ENCODE measurements at places on chromosomes 7 and 10. TPM values are rescaled to one million over a fixed set of nuclear protein-coding genes. Genes with fewer than 3 reads are reported as not detected.

Gene OR2A7
- 3.0 TPM for total RNA-seq

Gene TMEM213
- total RNA-seq = not detected

Gene NET1
- total RNA-seq = 75.6 TPM

Gene SRI
- total RNA-seq = 82.4 TPM

Gene CPN1
- not detected for total RNA-seq

Gene PDE6C
- not detected for total RNA-seq

DNA sequence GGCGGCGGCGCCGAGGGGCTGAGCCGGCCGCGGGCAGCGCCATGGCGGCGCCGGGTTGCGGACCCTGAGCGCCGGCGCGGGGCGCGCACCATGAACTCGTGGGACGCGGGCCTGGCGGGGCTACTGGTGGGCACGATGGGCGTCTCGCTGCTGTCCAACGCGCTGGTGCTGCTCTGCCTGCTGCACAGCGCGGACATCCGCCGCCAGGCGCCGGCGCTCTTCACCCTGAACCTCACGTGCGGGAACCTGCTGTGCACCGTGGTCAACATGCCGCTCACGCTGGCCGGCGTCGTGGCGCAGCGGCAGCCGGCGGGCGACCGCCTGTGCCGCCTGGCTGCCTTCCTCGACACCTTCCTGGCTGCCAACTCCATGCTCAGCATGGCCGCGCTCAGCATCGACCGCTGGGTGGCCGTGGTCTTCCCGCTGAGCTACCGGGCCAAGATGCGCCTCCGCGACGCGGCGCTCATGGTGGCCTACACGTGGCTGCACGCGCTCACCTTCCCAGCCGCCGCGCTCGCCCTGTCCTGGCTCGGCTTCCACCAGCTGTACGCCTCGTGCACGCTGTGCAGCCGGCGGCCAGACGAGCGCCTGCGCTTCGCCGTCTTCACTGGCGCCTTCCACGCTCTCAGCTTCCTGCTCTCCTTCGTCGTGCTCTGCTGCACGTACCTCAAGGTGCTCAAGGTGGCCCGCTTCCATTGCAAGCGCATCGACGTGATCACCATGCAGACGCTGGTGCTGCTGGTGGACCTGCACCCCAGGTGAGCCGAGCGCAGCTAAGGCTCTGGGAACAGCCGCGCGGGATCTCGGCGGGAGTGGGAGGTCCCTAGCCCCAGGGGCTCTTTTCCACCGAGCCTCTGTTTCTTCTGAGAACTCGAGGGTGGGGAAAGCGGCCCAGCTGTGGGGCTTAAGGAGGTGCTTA lies at the start of gene GPR26:
Gene GPR26 (plus strand): TSS at position 38 of the 919 bp plus-strand sequence. CDS start 53 bp downstream, at position 91.
- no peak within 1 kb of the TSS for H3K4me3 ChIP-seq
- no peaks in the 10 kb centered on the region for H3K27me3 ChIP-seq
- DNase-seq = no peak
- H3K27ac ChIP-seq = no peak within 1 kb of the TSS

GRCh38 chr7:95088536-95089215 lies 181.3 kb downstream of the PPP1R9A start:
- DNase-seq = no peak
- no peaks in the 10 kb centered on the region for H3K36me3 ChIP-seq
- no peaks in the 10 kb centered on the region for H3K4me1 ChIP-seq
- no peak overlapping the region for H3K27ac ChIP-seq

DNA sequence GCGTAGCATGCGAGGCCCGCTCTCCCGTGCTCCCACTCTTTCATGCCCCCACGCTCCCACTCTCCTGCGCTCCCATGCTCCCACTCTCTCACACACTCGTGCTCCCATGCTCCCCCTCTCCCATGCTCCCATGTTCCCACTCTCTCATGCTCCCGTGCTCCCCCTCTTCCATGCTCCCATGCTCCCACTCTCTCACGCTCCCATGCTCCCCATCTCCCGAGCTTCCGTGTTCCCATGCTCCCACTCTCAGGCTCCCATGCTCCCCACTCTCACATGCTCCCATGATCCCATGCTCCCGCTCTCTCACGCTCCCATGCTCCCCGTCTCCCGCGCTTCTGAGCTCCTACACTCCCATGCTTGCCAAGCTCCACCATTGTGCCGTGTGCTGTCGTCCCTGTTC lies 84.4 kb upstream of the ANLN start:
- DNase-seq = no peak
- H3K27me3 ChIP-seq = no peaks in the 10 kb centered on the region
- no peak overlapping the region for H3K4me3 ChIP-seq
- peaks cover 11% of the 10 kb centered on the region for H3K4me1 ChIP-seq

- H3K4me3 ChIP-seq = no peak overlapping the region
- H3K27ac ChIP-seq = no peak overlapping the region
- H3K4me1 ChIP-seq = no peaks in the 10 kb centered on the region
- H3K27me3 ChIP-seq = no peaks in the 10 kb centered on the region
These were observed 13.9 kb upstream of the TBATA start for GRCh38 chr10:70799124-70799523.
